Right hindlimb (tissue), 1 donor: ENCODE measurements at places on chromosomes 3 and 15.

- no peak for DNase-seq
Observed at GRCh38 chr3:197942956-197943556, 6.9 kb upstream of the RPL35A start.

DNA sequence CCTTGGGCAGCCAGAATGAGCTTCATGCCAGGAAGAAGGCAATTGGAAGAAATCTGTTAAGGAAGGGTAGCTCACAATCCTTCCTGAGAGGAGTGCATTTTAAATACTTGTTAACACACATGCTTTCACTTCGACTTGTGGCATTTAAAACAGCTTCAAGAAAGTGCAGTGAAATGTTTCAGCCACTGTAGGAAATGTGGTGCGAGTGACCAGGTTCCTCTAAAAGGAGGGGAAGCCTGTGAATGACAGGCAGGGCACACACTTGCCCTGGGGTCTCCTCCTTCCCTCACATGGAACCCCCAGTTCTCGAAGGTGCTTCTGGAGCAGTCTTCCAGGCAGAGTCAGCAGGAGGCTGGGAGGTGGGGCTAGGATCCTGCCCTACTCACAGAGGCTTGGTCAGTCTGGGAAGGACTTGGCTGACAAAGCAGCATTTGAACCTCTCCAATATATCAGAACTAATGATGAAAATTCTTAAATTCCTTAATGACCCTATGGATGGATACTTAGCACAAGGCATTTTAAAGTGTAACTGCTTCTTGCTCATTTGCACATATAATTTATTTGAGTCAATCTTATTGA is 358.6 kb downstream of the CHST2 start:
- DNase-seq, result no peak

DNA sequence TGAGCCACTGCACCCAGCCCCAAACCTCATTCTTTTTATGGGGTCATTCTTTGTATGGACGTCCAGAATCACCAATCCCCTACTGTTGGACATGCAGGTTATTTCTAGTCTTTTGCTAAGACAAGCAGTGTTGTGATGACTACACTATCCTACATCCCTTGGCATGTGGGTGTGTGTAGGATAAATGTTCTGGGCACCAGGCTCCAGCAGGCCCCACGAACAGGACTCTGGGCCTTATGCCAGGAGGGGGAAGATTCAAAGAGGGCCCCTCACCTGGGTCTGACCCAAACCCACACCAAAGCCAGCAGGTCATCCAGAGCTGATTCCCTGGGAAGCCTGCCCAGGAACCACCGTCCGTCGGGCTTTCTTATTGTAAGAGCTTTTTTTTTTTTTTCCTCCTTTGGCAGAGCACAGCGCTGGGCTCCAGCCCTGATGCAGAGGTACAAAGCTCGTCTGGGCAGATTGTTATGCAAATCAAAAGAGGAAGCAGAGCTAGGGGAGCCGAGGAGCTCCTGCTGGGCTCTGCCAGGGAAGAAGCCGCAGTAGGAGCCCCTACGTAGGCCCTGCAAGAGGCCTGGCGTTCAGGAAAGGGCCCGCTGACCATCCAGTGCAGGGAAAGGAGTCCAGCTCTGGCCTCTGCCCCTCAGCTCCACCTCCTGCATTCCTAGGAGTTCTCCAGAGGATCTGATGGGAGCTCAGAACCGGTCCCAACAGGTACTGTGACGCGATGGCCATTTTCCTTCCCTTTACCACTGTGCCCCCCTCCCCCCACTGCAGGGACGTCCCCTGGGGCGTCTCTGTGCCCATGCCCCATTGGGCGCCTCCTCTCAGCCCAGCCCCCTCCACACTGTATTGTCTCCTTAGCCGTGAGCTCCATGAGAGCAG is 29.0 kb upstream of the FURIN start:
- DNase-seq, result peak; percentile 47

DNA sequence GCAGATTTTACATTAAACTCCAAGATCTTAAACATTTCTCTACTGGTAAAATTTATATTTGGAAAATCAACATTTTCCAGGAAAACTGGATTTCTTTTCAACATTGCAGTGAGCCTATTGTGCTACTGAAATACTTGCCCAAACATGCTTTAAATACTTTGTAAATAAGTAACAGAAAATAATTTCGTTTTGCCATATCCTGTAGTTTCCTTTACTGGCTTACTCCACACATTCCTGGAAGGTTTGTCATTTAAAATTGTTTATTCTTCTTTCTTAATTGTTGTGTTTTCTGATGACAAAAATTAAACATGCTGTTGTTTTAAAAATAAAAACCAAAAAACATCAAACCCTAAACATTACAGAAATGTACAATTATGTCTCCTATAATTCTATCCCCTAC is 22.0 kb downstream of the ACAD11 start:
- no peak for DNase-seq

- DNase-seq, result peak; percentile 20
Observed at GRCh38 chr3:145017959-145018358, 1046.3 kb downstream of the DIPK2A start.
